B cell (primary cell): ENCODE measurements at places on chromosomes 16 and 17. TPM values are rescaled to one million over a fixed set of nuclear protein-coding genes. Genes with fewer than 3 reads are reported as not detected.

DNA sequence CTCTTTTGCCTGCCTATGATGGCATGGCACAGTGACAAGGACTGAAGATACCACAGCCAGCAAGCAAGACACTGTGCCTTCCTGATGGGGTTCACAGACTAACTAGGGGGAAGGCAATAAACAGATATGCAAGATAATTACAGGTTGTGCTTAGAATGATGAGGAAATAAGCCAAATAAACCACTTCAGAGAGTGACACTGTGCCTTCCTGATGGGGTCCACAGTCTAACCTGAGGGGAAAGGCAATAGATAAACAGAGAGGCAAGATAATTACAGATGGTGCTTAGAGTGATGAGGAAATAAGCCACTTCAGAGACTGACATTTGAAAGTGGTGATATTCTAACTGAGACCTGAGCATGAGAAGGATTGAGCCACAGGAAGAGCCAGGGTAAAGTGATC is 84.2 kb downstream of the HS3ST2 start:
- no peaks in the 10 kb centered on the region for H3K27me3 ChIP-seq
- no peaks in the 10 kb centered on the region for H3K36me3 ChIP-seq
- no peak for DNase-seq
- peaks cover 23% of the 10 kb centered on the region for H3K4me1 ChIP-seq
- H3K4me3 ChIP-seq, result no peak overlapping the region

DNA sequence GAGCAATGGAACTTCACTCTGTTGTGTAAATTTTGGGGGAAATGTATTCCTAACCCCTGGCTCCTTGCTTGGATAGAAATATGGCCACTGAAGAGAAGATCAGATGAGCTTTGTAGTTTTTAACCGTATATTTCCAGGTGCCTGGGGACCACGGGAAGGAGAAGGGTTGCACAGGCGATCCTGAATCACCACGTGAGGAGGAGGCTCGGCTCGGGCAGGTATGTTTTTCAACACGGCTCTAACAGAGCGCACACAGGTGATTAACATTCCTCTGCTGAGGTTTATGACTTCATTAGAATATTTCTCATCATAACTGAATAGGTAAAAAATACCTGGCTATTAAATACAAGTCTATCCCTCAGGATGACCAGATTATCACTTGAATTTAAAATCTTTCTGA is 495.0 kb upstream of the ZFHX3 start:
- no peak overlapping the region for H3K27ac ChIP-seq
- no peak for DNase-seq

SOX8 gene
- total RNA-seq, result 1.2 TPM in 2 replicates

C17orf100 gene
- 7.7 and 11.6 TPM in 2 replicates for total RNA-seq

- H3K27ac ChIP-seq, result peak overlapping the region; percentile 99
- H3K4me1 ChIP-seq, result peaks cover 73% of the 10 kb centered on the region
- DNase-seq, result peak; percentile 94
- H3K36me3 ChIP-seq, result peaks cover 29% of the 10 kb centered on the region
- peak overlapping the region; percentile 99 for H3K4me3 ChIP-seq
- H3K27me3 ChIP-seq, result no peaks in the 10 kb centered on the region
These were observed 3.5 kb upstream of the TSPOAP1 start for GRCh38 chr17:58331815-58332777.

- no peak for DNase-seq
- no peak overlapping the region for H3K27ac ChIP-seq
- H3K27me3 ChIP-seq, result no peaks in the 10 kb centered on the region
- H3K4me3 ChIP-seq, result peak overlapping the region; percentile 75
- peaks cover 11% of the 10 kb centered on the region for H3K4me1 ChIP-seq
These were observed 834 bp downstream of the FLYWCH1 start for GRCh38 chr16:2912330-2913199.

CYGB gene
- 2.7 and 3.0 TPM in 2 replicates for total RNA-seq

MPV17L gene
- total RNA-seq, result 0.27 and 0.41 TPM in 2 replicates

ATP1B2 gene
- total RNA-seq, result 0.27 and 0.39 TPM in 2 replicates

RCVRN gene
- not detected in 2 replicates for total RNA-seq

DNA sequence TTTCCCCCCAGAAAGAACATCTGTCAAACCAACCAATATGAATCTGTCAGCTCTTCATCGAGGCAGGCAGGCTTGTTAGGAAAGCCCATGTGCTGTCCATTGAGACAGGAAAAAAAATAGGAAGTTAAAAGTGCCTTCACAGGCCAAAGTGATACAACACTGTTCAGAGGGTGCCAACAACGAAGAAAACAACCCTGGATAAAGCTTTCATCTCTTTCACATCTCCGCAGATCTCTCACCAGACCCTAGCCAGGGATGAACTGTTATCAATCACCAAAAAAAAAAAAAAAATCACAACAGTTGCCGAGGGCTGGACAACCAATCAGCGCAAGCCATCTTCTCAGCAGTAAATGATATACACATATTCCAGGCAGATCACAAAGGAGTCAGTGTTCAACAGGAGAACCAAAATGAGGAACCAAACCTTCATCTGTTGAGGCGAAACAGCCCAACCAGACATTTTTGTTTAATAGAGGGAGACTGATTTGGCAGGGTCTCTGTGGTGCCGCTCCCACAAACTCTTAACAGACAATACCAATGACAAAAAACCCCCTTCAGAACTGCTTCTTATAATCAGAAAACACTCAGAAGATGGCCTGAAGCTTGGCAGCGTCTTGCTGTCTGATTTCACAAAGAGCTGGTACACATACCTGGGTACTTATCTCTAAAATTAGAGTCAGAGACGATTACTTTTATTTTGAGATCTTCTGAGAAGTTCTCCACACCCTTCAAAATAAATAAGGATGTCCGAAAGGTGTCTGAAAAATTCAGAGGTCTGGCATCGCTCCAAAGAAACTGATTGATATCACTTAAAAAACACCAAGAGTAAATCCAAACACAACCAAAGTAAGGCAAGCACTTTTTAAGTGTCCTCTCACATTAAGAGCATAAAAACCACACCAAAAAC is 1.8 kb downstream of the MAP3K14 start:
- peak overlapping the region; percentile 93 for H3K27ac ChIP-seq
- H3K4me3 ChIP-seq, result peak overlapping the region; percentile 87
- H3K36me3 ChIP-seq, result no peaks in the 10 kb centered on the region

- peaks cover 7% of the 10 kb centered on the region for H3K36me3 ChIP-seq
- H3K27ac ChIP-seq, result no peak overlapping the region
- H3K4me1 ChIP-seq, result no peaks in the 10 kb centered on the region
- no peaks in the 10 kb centered on the region for H3K27me3 ChIP-seq
- no peak for DNase-seq
- H3K4me3 ChIP-seq, result no peak overlapping the region
These were observed 39.4 kb downstream of the TMEM186 start for GRCh38 chr16:8758022-8758421.

WNK4 gene
- 0.12 and 0.44 TPM in 2 replicates for total RNA-seq

DNA sequence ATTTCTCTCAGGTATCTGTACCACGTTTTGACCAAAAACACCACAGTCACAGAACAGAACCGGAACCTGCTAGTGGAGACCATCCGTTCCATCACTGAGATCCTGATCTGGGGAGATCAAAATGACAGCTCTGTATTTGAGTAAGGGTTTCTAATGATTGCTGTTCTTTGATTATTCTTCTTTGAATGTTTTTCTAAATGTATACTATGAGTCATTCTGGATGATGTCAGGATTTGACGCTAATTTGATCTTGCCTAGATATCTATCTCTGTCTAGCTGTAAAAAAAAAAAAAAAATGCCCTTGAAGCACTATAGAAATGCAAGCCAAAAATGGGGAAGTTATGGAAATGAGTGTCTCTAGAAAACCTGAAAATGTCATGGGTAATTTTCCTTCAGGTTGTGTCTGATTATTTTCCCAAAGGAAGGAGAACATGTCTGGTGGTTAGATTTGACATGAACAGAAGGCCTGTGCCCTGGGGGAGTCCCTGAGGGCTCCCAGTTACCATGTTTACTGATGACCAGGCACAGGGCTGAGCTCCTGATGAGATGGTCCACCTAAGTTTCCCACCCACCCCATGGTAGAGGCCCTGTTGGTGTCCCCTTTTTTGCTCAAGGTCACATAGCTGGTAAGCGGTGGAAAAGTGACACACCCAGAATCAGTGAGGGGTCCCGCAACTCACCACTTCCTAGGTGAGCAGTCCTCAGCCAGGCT is 13.6 kb downstream of the CLEC16A start:
- peak overlapping the region; percentile 22 for H3K27ac ChIP-seq
- peak; percentile 31 for DNase-seq
- H3K4me1 ChIP-seq, result peaks cover 30% of the 10 kb centered on the region
- peaks cover 39% of the 10 kb centered on the region for H3K36me3 ChIP-seq
- H3K4me3 ChIP-seq, result no peak overlapping the region

DNA sequence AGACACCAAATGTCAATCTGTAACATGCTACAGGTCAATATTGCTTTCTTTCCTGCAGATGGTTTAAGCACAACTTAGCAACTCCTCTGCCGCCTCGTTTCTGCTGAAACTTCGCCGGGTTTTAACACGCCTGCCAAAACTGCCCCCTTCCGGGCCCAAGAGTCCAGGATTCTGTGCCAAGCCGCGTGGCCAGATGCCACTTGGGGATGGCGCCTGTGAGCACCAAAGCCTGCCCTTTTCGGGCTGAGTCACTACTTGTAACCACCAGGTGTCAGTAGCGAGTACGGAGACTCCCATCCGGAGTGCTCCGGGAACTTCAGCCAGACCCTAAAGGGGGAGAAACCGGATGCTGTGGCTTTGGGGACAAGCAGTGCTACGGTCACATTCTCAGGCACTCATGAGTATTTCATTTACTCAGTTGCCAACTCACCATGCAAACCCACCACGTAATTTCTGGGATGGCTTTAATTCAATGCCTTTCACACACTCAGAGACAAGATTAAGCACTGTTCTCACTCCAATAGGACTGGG is 7.8 kb downstream of the PMP22 start:
- H3K27me3 ChIP-seq, result peaks cover 30% of the 10 kb centered on the region
- no peak overlapping the region for H3K27ac ChIP-seq
- H3K4me1 ChIP-seq, result peaks cover 12% of the 10 kb centered on the region
- H3K36me3 ChIP-seq, result no peaks in the 10 kb centered on the region

TP53TG3 gene
- not detected in 2 replicates for total RNA-seq

DNA sequence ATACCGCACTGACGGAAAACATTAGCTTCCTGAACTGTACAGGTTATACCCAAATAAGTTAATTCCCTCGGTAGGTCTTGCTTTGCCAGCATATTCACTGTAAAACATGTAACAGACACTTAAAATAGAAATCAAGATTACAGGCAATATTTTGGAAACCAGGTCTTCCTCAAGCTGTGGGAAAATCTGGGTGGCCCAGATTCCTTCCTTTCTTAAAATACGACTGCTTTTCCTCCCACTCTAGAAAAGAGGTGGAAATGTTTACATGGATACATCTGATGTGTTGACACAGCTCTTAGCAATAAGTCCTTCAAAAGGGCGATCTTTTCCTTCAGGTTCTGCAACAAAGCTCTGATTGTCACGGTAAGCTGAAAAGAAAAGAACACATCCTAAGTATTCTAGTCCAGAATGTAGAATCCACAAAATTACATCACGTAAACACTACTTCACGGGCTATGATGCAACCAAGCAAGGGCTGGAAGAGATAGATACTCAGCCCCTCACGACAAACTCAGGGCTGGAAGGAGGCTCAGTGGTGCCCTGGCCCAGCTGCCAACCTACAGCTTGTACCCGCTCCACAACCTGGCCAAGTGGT is 18.4 kb downstream of the STX8 start:
- H3K27me3 ChIP-seq, result no peaks in the 10 kb centered on the region
- DNase-seq, result no peak
- H3K4me3 ChIP-seq, result no peak overlapping the region
- H3K36me3 ChIP-seq, result peaks cover 1% of the 10 kb centered on the region

- no peaks in the 10 kb centered on the region for H3K27me3 ChIP-seq
- no peak overlapping the region for H3K4me3 ChIP-seq
- no peak for DNase-seq
- H3K27ac ChIP-seq, result no peak overlapping the region
- no peaks in the 10 kb centered on the region for H3K36me3 ChIP-seq
- H3K4me1 ChIP-seq, result no peaks in the 10 kb centered on the region
These were observed 7.0 kb downstream of the FBF1 start for GRCh38 chr17:75933808-75934207.

DNA sequence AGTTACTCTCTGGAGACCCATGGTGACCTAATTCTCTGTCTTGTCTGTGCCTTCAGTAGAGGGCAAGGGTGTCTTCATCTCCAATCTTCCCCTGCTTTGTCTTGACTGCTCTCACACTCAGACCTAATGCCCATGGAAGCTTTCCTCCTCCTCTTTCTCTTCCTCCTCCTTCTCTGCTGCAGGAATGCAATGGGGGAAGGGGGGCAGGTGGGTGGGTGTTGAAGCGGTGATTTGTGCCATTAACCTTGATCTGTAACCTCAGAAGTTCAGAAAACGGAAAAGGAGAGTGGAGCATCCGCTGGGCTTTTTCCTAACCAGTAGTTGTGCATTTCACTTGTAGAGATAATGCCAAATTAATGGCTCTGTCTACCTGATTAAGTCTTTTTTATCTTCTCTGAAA is 172.3 kb upstream of the CDH11 start:
- H3K4me1 ChIP-seq, result no peaks in the 10 kb centered on the region
- no peaks in the 10 kb centered on the region for H3K36me3 ChIP-seq
- H3K4me3 ChIP-seq, result no peak overlapping the region

CCL18 gene
- total RNA-seq, result not detected in 2 replicates

MYH11 gene
- 0.05 and 0.15 TPM in 2 replicates for total RNA-seq

KAT2A gene
- total RNA-seq, result 61.6 and 66.3 TPM in 2 replicates

DNA sequence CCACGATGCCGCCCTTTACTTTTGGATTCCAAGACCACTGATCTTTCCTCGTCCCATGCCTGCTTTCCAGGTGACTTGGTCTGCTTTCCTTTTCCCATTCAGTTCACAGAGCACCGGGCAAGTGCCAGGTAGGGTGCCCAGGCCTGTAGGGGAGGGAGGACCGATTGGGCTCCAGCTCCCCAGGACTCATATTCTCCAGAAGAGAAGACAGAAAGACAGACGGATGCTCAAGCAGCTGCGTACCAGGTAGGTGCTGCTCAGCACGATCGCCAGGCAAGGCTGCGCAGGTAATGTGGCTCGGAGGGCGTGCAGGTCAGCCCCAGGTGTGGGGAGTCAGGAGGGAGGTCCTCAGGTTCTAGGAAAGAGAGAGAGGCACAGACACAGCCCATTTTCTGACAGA is 67.5 kb upstream of the ZNF423 start:
- DNase-seq, result no peak
- H3K4me1 ChIP-seq, result no peaks in the 10 kb centered on the region
- no peak overlapping the region for H3K27ac ChIP-seq

TMIGD1 gene
- total RNA-seq, result not detected in 2 replicates

ST6GALNAC1 gene
- total RNA-seq, result not detected in 2 replicates

DNA sequence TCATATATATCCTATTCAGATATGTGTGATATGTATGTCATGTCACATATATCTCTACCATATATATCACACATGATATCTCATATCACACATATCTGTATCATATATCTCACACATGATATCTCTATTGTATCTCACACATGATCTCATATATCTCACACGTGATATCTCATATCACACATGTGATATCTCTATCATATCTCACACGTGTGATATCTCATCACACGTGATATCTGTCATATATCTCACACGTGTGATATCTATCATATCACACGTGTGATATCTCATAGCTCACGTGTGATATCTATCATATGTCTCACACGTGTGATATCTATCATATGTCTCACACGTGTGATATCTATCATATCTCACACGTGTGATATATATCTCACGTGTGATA is 240.7 kb downstream of the MAP2K4 start:
- no peak for DNase-seq
- no peak overlapping the region for H3K4me3 ChIP-seq
- no peaks in the 10 kb centered on the region for H3K4me1 ChIP-seq
- H3K27me3 ChIP-seq, result no peaks in the 10 kb centered on the region

ENGASE gene
- 115 and 122 TPM in 2 replicates for total RNA-seq

CDC6 gene
- 0.63 and 2.2 TPM in 2 replicates for total RNA-seq
